ENCODE measurements at places on chromosomes 5 and 9.

GRCh38 chr9:75064307-75065025, 23.5 kb downstream of the NMRK1 start:
- no peak for DNase-seq

GRCh38 chr5:163533223-163533622, 27.8 kb downstream of the MAT2B start:
- no peak for DNase-seq

GRCh38 chr9:114487607-114488300, 17.5 kb downstream of the WHRN start:
- peak; percentile 86 for DNase-seq

DNA sequence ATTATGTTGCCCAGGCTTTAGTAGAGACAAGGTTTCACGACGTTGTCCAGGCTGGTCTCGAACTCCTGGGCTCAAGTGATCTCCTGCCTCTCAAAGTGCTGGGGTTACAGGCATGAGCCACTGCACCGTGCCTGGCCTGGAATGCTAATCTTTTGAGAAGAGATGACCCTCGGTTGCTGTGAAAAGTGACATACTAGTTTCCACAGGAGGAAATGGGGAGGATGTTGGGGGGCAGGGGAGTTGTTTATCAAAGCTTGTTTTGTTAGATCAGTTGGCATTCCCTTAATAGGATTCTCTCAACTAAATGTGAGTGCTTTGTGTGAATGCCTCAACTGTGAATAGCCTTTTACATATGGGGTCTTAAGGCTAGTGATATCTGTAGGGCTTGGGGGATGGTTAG, 16.4 kb upstream of the MATR3 start:
- no peak for DNase-seq

DNA sequence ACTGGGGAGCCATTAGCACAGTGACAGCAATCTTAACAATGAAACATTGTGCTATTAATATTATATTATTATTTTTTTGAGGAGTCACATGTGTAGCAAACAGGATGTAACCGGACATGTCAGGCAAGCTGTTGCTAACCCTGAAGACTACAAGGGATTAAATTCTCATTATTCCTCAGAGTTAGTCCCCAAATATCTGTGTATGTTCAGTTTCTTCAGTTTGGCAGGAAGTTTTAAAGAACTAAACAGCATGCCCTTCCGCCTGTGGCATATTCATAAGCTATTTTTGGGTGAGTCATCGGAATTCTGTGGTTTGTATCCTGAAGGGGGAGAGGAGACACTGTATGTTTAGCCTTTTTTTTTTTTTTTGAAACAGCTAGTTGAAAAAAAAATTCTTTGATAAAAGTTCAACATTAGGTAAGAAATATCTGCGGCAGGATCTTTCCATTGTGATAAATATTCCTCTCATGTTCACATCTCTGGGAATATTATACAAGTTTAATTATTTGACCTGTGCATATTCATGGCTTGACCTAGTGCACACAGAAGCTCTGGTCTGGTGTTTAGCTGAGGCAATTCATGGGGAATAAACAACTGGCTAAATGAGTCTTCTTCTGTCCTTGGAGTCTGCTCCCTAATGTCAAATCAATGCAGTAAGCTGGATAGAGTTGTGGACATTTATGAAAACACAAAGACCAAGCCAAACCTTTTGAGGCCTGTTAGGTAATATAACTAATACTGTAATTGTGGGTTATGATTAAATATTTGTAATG, 202.7 kb upstream of the CDKN2B start:
- peak; percentile 76 for DNase-seq

- no peak for DNase-seq
These were observed 812 bp downstream of the CACFD1 start for GRCh38 chr9:133460405-133461175.

DNA sequence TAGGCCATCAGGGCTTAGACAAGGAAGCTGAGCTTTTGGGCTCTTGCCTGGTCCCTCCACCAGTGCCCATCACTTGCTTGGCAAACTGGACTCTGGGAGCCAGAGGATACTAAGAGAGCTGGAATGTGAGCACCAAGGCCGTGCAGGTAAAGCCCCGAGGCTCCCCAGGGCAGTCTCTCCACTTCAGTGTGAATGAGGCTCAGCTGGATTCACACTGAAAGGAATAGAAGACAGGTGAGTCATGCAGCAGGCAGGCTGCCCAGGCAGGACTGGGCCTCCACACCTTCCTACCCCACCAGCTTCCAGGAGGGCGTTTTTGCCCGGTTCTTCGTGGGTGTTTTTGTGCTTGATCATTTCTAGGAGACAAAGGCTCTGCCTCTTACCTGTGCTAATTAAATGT, 7.3 kb upstream of the CTSV start:
- no peak for DNase-seq

- no peak for DNase-seq
These were observed 148.8 kb downstream of the MYO10 start for GRCh38 chr5:16787278-16787677.

DNA sequence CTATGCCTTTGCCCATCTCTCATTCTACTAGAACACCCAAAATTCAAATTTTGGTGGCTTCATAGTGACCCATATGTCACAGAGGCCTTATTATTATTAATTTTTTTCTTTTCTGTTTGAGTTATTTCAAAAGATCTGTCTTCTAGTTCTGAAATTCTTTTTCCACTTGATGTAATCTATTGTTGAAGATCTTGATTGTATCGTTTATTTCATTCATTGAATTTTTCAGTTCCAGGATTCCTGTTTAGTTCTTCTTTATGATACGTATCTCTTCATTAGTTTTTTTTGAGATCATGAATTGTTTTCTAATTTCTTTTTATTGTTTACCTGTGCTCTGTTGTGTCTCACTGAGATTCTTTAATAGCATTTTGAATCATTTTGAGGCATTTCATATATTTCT, 24.6 kb upstream of the APBA1 start:
- DNase-seq, result no peak

DNA sequence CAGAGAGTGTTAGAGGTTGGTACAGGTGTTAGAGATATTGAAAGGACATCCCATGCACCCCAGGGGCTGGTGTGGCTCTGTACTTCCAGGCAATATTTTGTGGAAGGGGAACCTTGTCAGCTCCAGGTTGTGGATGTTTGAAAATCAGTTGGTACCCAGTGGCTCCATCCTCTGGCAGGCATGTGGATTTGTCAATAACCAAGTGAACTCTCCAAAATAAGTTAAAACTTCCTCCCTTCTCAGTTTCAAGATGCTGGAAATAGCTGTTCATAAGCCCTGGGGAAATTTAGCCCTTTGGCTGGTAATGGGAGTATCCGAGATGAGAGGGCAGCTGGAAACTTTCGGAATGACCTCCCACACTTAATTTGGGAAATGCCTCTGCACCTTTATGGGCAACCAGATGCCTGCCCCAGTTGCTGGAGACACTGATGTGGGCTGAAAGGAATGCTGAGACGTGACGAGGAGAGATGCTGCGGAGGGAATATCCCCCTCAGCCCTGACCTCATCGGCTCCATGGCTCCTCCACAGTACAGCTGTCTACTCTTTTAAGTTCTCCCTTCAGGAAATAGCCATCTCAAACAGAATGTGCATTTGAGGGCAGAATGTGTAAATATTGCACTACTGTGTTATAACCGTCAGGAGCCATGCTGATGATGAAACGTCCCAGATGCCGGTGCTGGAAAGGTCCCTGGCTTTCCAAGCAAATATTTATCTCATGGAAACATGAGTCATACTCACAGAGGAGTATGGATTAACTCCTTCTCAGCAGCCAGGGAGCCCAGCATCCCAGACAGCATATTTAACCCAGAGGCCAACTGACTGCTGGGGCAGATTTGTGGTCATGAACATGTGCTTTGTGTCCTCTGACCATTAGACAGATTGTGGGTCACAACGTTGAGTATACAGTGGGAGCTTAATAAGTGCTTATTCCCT, 29.5 kb downstream of the TGFBI start:
- DNase-seq, result peak; percentile 99

GRCh38 chr5:117182104-117182503, 607.5 kb upstream of the SEMA6A start:
- no peak for DNase-seq

- no peak for DNase-seq
These were observed 52.2 kb downstream of the GABBR2 start for GRCh38 chr9:98656511-98656910.

DNA sequence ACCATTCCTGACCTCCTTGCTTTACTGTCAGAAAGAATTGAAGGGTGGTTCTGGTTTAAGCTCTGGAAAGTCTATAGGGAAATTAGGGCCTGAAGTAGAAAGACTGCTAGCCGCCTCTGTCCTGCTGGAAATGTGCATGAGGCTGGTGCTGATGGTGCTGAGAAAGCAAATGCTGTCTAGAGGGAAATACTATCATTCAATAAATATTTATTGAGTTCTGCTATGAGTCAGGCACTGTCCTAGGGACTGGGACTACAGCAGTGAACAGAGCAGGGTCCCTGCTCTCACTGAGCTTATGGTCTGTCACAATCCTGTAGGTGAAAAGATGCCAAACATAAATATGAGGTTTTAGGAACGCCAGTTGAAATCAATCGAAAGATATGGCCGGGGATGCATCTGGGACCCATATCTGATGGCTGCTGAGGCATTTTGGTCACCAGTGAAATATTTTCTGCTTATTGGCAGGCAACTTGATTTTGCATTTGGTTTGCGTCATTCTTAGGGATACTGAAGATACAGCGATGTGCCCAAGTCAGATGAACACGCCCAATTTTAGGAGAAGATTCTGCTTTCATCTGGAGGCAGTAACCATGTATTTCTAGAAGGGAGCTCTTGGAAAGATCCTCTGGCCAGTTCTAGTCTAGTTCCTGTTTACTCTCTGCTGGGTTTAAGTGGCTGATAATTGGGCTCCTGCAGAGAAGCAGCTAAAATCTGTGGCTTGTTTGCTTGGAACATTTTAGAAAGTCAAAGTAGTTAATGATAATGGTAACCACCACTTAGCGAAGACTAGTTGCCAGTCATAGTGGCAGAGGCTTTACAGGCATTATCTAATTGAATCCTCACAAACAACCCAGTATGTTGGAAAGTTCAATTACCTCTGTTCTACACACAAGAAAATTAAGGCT, 73.3 kb downstream of the INSYN2B start:
- no peak for DNase-seq

GRCh38 chr5:539469-540070, 15.3 kb upstream of the SLC9A3 start:
- DNase-seq, result no peak

- no peak for DNase-seq
These were observed 308.1 kb upstream of the GRAMD2B start for GRCh38 chr5:126115059-126115629.

DNA sequence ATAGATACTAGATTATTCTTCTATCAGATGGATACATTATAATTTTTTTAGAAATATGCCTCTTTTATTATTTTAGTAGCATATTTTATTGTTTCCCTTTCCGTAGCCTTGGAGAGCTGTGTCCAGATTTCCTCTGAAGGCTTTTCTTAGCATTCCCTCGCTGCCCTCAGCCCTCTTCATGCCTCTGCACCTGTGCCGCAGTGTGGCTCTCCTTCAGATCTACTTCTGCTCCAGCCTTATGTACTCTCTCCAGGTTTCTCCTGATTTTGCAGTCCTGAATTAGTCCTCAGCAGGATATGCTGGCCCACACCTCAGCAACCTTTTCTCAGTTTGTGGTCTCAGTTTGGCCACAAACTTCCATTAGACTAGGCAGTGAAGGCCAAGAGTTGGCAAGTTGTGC, 1052.0 kb downstream of the TAF11L14 start:
- DNase-seq, result no peak

- DNase-seq, result no peak
These were observed 36.9 kb downstream of the ACTBL2 start for GRCh38 chr5:57445705-57446037.

- DNase-seq, result no peak
These were observed 46.0 kb downstream of the VAV2 start for GRCh38 chr9:133945977-133946753.

DNA sequence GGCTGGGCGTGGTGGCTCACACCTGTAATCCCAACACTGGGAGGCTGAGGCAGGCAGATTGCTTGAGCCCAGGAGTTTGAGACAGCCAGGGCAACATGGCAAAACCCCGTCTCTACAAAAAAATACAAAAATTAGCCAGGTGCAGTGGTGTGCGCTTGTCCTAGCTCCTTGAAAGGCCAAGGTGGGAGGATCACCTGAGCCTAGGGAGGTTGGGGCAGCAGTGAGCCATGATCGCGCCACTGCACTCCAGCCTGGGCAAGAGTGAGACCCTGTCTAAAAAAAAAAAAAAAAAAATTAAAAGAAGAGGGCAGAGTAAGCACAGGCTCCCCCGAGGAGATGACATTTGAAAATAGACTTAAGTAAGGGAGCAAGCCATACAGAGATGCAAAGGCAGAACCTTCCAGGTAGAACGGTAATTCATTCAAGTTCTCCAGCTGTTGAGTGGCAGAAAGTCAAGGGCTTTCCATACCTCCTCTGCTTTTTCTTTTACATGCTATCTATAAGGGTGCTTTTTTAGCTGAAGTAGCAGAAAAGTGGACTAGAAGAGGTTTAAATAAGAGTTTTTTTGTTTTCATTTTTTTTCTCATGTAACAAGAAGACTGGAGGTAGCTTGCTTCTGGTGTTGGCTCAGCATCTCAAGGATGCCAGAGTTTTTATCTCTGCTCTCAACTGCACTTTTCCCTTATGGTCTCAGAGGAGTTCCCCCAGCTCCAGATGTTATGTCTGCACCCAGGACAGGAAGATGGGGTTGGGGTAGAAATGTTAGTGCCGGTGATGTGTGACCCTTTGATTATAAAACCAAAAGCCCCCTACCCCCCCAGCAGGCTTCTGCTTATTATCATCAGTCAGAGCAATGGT, 40.8 kb downstream of the ERGIC1 start:
- DNase-seq, result no peak

DNA sequence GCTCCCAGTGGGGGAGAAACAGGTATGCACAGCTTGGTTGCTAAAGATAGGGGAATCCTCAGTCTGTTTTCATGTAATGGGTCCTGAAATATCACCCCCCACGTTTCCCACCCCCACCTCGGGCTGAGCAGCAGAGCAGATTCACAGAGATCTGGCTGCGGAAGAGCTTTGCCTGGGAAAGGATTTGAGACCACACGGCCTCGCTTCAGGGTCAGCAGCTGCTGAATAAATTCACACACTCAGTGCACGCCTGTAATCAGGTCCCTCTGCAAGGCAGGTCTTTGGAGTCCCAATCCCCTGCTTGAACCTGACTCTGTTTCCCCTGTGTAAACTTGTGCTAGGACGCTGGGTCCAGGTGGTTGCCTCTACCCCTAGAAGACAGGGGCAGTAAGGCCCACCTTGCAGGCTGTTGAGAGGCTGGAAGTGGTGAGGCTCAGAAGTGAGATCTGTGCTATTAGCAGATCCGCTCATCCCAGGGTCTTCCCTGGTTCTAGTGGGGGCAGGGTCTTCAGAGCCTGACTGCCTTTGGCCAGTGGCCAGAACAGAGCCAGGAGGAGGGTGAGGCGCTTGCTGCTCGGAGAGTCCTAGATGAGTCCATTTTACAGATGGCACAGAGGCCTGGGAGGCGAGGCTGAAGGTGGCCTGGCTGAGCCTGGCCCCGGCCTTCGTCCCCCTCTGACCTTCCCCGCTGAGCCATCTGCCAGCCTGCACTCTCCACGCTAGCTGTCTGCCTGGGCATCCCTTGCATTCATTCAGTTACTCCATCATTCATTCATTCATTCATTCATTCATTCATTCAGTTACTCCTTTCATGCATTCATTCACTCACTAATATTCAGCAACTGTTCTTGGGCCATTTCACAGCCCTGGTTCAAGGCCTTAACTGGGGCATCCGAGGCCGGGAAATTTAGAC, 16.7 kb upstream of the NEURL1B start:
- DNase-seq, result no peak
